Progenitor cell of endocrine pancreas (in vitro differentiated cells): ENCODE measurements at places on chromosomes 1 and 21. TPM values are rescaled to one million over a fixed set of nuclear protein-coding genes. Genes with fewer than 3 reads are reported as not detected.

The IFI44L gene
- total RNA-seq = not detected in 2 replicates

The PDE4DIP gene
- total RNA-seq = 26.8 and 30.3 TPM in 2 replicates

The CLDN17 gene
- total RNA-seq = not detected in 2 replicates

The NBPF10 gene
- total RNA-seq = 3.4 and 3.6 TPM in 2 replicates

The ABCA4 gene
- total RNA-seq = 0.86 and 2.0 TPM in 2 replicates

The FAM163A gene
- 1.1 and 1.5 TPM in 2 replicates for total RNA-seq

The KLHL17 gene
- total RNA-seq = 45.3 and 47.5 TPM in 2 replicates

The TCHH gene
- not detected in 2 replicates for total RNA-seq

The GBP5 gene
- total RNA-seq = not detected in 2 replicates

The PPFIA4 gene
- 0.87 and 1.2 TPM in 2 replicates for total RNA-seq

The TNFRSF4 gene
- total RNA-seq = 0.33 and 0.38 TPM in 2 replicates

The ADAMTS4 gene
- total RNA-seq = 0.22 and 0.24 TPM in 2 replicates

The SLC35F3 gene
- total RNA-seq = 0.71 and 0.74 TPM in 2 replicates

The SMPDL3B gene
- 18.5 and 19.0 TPM in 2 replicates for total RNA-seq

The GJB4 gene
- total RNA-seq = not detected in 2 replicates

The AGBL4 gene
- total RNA-seq = 2.5 and 3.1 TPM in 2 replicates

The FMO3 gene
- total RNA-seq = not detected in 2 replicates

The HSD11B1 gene
- total RNA-seq = not detected in 2 replicates
